ENCODE measurements at places on chromosomes 2 and 18.

GRCh38 chr2:74070991-74071390, 76.7 kb downstream of the BOLA3 start:
- DNase-seq, result no peak

DNA sequence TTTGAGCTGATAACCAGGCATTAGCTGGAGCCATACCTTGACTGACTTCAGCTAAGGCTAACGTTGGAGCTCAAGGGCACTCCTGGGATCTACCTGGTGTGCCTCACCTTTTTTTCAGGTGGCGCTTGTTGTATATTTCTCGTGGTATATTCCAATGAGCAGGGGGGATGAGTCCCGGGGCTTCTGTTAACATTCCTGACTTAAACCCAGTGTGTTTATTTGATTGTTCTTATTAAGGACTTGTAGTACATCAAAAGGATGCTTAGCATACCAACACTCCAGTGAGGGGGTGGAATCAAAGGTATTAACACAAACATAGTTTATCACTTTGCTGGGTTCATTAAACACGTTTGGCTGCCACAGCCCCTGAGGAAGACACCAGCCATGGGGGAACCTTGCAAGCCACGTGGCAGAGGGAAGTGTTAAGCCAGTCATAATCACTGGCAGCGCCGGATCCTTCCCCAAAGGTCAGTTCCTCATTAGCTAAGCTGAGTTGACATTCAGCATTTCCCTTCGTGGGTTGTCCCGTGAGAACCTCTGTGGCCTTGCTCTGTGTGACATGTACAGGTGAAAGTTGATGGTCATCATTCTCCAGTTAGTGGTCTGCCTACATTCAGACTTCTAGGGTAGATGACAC, 119.5 kb upstream of the MCFD2 start:
- no peak for DNase-seq

GRCh38 chr2:230896346-230897115, 28.5 kb downstream of the GPR55 start:
- no peak for DNase-seq

DNA sequence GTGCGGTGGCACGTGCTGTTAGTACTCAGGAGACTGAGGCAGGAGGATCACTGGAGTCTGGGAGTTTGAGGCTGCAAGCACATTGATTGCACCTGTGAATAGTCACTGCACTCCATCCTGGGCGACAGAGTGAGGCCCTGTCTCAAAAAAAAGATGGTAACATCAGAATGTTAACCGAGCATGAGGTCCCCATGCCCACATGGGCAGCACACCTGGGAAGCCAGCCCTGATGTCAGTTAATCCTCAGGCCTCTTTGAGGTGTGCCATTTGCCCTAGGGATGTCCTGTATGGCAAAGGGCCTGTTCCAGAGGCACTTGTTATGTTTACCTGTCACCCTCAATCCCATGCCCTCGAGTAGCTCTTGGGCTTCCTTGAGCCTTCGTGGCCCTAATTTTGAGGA, 16.6 kb downstream of the RBFA start:
- no peak for DNase-seq

GRCh38 chr18:3771121-3771971, 321.4 kb downstream of the TGIF1 start:
- peak; percentile 75 for DNase-seq

GRCh38 chr18:49631146-49631866, 69.4 kb downstream of the LIPG start:
- DNase-seq, result no peak

DNA sequence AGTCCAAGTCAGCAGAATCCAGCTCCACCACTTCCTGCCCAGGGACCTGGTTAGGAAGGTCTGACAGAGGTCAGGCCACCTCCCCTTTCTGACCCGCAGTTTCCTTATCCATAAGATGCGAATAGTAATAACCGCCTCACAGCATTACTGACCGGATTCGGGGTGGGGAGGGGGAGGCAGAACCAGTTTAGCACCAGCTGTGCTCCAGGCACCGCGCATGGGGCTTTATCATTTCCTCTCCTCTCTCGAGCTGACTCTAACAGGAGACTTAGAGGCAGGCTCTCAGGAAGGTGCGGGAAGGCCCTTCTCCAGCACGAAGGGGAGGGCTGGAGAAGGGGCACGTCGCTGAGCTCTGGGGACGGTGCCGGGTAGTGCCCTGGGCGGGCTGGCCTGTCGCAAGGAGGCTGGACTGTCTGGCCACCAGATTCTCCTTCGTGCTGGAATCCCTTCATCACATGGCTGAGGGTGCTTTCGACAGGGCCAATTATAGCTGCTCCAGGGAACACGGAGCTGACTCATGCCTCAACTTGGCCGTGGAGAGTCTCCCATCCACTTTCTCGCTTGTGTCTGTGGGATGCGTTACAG, 5.7 kb downstream of the EHD3 start:
- DNase-seq, result no peak

- no peak for DNase-seq
Measured at GRCh38 chr2:223026357-223027110, 25.5 kb upstream of the KCNE4 start.

DNA sequence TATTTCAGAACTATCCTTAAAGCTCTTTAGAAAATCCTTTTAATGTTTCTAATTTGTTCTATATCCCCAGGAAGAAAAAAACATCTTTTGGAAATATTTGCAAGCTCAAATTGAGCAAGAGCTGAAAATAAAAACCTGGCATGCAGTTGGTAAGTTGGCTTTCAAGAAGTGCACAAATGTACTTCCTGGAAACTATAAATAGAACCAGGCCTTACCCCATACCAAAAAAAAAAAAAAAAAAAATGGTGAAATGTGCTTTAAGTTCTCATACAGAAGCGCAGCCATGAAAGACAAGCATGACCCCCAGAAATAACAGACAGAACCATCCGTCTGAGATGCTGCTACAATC, 178.5 kb downstream of the HDAC4 start:
- DNase-seq, result no peak

GRCh38 chr18:805008-805754, 6.9 kb downstream of the YES1 start:
- DNase-seq, result no peak

DNA sequence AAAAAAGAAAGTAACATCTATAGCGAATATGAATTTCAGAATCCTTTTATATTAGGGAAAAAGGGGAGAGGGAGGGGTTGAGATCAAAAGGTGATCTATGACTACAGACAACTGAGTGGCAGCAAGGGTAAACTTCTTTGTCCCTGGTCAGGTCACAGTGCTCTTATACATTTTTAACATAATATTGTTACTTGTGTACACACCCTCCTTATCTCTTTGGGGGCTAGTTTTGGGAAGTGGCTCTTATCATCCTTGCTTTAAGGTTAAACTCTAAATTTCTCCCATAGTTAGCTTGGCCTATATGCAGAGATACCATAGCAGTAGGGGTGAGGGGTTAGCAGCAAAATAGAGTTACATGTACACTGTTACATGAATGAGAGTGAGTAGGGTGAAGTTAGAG, 31.6 kb upstream of the ATG16L1 start:
- DNase-seq, result no peak

GRCh38 chr2:119702918-119703401, 24.0 kb downstream of the TMEM177 start:
- peak; percentile 53 for DNase-seq

DNA sequence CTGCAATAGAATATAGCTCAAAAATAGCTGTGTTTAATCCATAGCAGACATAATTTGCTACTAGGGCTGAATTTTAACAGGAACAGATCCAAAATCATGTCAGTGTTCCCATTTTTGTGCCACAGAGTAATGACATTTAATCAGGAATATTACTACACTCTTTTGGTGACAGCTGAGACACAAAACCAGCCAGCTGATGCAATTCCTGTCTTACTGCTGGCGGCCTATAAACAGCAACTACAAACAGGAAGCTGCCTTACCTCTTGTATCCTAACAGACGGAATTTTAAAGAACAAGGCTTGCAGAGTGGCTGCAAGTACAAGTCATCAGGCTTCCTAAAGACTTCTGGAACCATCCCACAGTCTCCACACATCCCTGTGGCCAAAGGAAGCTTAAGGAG, 218.1 kb downstream of the ZNF521 start:
- DNase-seq, result no peak

DNA sequence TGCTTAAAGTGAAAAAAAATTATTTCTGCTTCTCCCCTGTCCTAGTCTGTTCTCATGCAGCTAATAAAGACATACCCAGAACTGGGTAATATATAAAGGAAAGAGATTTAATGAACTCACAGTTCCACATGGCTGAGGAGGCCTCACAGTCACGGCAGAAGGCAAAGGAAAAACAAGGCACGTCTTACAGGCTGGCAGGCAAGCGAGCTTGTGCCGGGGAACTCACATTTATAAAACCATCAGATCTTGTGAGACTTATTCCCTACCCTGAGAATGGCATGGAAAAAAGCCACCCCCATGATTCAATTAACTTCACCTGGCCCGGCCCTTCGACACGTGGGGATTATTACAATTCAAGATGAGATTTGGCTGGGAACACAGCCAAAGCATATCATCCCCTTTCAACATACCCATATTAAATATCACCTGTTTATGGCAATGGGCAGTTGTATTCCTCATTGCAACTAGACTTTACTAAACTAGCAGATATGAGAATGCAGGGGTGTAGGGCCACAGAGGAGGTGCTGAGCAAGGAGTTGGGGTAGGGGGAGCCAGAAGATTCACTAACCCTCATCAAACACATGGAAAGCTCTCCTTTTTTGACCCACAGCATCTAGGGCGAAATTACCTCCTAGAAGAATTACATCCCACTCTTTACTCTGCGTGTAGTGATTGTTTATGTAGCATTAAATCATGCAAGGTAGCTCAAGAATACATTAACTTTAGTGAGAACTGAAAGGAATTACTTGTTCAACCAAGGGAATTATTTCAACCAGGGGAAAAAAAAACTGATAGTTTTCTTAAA, 183.3 kb upstream of the DOK6 start:
- no peak for DNase-seq

GRCh38 chr2:20667531-20668401, 822 bp downstream of the GDF7 start:
- no peak for DNase-seq

GRCh38 chr18:48940854-48941611, 9.7 kb downstream of the SMAD7 start:
- peak; percentile 70 for DNase-seq

DNA sequence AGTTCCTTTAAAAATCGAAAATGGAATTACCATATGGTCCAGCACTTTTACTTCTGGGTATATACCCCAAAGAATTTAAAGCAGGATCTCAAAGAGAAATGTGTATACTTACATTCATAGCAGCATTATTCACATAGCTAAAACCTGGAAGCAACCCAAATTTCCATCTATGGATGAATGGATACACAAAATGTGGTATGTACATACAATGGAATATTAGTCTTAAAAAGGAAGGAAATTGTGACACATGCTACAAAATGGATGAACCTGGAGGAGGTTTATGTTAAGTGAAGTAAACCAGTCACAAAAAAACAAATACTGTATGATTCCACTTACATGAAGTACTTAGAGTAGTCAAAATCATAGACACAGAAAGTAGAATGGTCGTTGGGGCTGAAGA, 147.9 kb upstream of the LTBP1 start:
- DNase-seq, result no peak

- no peak for DNase-seq
Measured at GRCh38 chr2:40436093-40436475, 15.8 kb downstream of the SLC8A1 start.

- no peak for DNase-seq
Measured at GRCh38 chr18:49214706-49215105, 245.7 kb downstream of the DYM start.

GRCh38 chr2:106921451-106921850, 35.5 kb upstream of the ST6GAL2 start:
- no peak for DNase-seq

- DNase-seq, result no peak
Measured at GRCh38 chr2:149049142-149049541, 10.6 kb downstream of the LYPD6B start.

GRCh38 chr18:48077291-48077690, 146.8 kb upstream of the SMAD2 start:
- DNase-seq, result no peak

Measured in activated T-cell treated with anti-CD3 and anti-CD28 coated beads for 24 hours (primary cell).